ENCODE measurements at places on chromosomes 2 and 18. TPM values are rescaled to one million over a fixed set of nuclear protein-coding genes. Genes with fewer than 3 reads are reported as not detected.

Gene PNPT1
- 25.9 TPM for polyA plus RNA-seq

Gene KCNG2
- polyA plus RNA-seq = 0.46 TPM

Gene KCNJ3
- polyA plus RNA-seq = 9.9 TPM

Gene TP53I3
- 36.0 TPM for polyA plus RNA-seq

Gene EPB41L3
- polyA plus RNA-seq = 65.5 TPM

Gene PJVK
- 6.5 TPM for polyA plus RNA-seq

Gene TGIF1
- polyA plus RNA-seq = 63.5 TPM

Gene PUM2
- polyA plus RNA-seq = 86.9 TPM

Gene ADAM23
- 3.3 TPM for polyA plus RNA-seq

Gene TWIST2
- polyA plus RNA-seq = 4.9 TPM

Gene TOGARAM2
- polyA plus RNA-seq = 2.1 TPM

Gene SERPINB10
- not detected for polyA plus RNA-seq
